ENCODE measurements at places on chromosomes 12 and 14.

- peak; percentile 76 for DNase-seq
Observed at GRCh38 chr12:12333407-12334366, 16.4 kb downstream of the MANSC1 start.

DNA sequence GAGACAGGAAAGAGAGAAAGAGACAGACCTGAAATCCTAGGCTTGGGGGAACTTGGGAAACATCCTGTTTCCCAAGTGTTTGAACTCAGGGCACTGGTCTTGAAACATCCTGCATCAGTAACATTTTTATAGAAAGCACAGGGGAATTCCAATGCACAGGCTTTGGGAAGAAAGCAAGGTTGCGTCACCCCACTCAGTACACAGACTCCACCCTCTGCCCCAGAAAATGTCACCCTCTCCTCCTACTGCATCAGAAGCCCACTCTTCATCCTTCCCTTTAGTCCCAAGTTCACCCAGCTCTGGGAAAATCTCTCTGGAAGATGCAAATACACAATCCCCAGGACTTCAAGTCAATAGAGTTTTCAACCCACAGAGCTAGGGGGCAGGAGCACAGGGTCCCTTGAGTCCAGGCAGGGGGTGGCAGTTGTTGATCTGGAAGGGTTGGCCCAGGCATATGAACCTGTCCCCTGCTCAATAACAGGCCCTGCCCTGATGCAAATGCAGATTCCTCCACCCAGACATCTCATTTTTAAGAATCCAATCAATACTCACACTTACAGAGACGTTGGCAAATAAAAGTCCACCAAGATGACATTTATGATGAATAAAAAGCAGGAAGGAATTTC, 1.7 kb downstream of the RDH16 start:
- DNase-seq, result no peak

- DNase-seq, result no peak
Observed at GRCh38 chr12:67789266-67789665, 140.7 kb downstream of the DYRK2 start.

GRCh38 chr12:67893022-67893580, 96.1 kb upstream of the IFNG-AS1 start:
- DNase-seq, result no peak

Measured in M059J (cell line).